ENCODE measurements at places on chromosomes 6 and 20. TPM values are rescaled to one million over a fixed set of nuclear protein-coding genes. Genes with fewer than 3 reads are reported as not detected.
A peak's percentile ranks its signal among the peaks of the same experiment; 100 is the strongest.

DNA sequence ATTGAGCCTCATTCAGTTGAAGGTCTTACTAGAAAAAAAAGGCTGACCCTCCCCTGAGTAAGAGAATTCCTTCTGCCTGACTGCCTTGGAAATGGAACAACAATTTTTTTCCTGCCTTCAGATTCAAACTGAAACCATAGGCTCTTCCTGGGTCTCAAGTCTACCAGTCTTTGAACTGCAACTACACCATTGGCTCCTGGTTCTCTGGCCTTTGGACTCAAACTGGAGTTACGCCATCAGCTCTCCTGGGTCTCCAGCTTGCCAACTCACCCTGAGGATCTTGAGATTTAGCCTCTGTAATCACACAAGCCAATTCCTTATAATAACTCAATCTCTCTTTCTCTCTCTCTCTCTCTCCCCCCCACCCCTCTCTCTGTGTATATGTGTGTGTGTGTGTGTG is 36.0 kb upstream of the SNX9 start:
- DNase-seq = no peak

- no peak for DNase-seq
Measured at GRCh38 chr6:160095146-160095845, 26.3 kb upstream of the SLC22A1 start.

GRCh38 chr6:40714143-40714542 is 127.0 kb upstream of the LRFN2 start:
- no peak for DNase-seq

DNA sequence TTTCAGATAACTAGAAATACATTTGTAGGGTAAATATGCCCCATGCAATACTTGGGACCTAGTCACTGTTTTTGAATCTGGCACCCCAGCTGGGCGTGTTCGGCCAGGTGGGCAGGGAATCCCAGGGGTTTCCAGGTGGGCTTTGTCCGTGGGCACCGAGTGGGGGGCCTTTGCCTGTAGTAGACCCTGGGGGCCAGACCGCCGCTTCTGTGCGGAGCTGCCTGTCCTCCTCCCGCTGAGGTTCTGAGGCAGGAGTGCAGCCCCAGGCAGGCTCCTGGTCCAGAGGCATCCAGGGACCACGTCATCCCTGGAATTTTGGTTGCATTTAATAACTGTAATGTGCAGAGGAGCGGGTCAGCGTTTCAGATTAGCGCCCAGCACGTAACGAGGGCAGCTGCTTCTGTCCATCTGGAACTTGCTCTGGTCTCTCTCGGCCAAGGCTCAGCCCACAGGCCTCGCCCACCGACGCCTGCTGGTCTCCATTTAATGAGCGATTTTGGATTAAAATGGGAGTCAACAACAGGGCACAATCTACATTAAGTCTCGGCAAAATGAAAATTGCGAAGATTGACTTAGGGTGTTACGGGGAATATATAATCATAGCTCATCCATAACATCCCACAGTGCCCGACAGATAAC is 12.8 kb downstream of the BHLHE23 start:
- DNase-seq = no peak

- peak; percentile 100 for DNase-seq
Measured at GRCh38 chr6:134295953-134296553, 21.9 kb downstream of the SGK1 start.

DNA sequence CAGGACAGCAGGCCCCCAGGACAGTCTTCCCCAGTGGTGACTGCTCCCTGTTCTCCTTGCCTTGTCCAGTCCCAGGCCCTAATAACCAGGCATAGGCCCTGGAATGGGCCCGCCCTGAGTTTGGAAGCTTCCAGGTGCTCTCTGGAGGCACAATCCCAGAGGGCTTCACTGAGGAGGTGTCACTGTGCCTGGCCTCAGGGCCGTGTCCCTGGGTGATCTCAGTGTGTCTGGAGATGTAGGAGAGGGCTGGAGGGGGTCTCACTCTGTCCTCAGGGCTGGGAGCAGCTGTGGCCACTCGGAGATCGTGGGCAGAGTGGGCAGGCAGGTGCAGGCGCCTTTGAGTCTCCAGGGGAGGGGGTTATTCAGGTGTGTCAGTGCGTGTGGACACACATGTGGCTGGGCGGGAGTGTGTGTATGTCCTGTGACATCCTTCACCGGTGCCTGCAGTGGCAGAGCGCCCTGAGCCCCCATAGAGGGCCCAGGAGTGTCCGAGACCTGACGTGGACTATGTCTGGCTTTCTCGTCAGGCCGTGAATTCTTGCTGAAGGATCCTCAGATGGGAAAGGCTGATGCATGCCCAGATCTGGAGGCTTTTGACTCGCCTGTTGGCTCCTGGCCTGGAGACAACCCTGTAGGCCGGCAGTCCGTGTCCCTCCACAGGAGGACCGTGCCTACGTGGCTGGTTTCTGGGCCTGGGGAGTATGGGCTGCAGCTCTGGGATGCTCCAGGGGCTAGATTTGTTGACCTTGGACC is 5.5 kb upstream of the NPBWR2 start:
- DNase-seq = no peak

DNA sequence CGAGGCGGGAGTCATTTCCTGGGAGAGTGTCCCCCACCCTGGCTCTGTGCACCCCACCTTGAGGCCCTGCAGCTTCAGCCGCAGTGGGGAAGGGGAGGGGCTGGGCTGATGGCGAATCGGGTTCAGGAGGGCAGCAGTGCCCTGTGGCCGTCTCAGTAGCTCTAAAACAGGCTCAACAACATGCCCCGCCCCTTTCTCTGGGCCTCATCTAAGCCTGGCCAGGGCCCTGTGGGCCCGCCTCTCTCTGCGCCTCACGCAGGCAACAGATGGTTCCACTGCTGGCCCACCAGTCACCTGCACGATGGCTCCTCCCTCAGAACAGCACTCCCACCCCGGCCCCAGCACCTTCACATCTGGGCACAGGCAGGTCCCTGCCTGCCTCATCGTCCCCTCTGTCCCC is 30.2 kb downstream of the CHRNA4 start:
- no peak for DNase-seq

GRCh38 chr6:151038616-151039015 is 173.1 kb downstream of the MTHFD1L start:
- no peak for DNase-seq

GRCh38 chr6:104459543-104459942 is 400.2 kb downstream of the HACE1 start:
- DNase-seq = no peak

GRCh38 chr6:35724059-35724458 is 12.8 kb upstream of the ARMC12 start:
- no peak for DNase-seq

- peak; percentile 43 for DNase-seq
Measured at GRCh38 chr6:32047855-32048766, 9.9 kb downstream of the CYP21A2 start.

DNA sequence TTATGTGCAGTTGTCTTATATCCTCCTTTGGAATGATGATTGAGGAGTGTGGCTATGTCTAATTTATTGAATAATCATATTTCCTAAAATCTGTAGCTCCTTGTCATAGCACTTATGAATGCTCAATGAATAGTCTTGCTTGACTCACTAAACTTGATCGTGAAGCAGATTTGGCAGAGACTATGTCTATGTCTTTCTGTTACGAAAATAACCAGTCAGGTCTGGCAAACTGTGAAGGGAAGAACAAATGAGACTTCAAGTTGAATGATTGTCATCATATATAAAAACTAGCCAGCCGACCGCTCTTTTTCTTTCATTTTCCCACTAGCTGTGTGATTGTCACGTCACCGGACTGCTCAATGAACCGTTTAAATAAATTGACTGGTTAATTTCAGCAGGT is 1303.9 kb upstream of the GJE1 start:
- DNase-seq = no peak

DNA sequence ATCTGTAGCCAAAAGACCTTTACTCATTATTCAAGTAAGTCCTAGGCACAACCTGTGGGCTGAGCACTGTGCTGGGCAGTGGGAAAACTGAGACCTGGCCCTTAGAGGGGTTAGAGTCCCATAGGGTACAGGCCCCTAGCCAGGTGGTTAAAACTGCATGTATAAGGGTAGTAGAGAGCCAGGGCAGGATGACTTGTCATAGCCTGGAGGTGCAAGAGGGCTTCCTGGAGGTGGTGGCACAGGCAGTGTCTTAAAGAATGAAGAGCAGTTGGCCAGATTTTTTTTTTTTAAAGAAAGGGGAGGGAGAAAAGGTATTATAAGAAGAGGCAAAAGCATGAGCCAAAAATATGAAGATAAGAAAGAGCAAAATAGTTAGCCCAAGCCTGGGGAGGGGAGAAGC is 176.6 kb upstream of the KCNK16 start:
- DNase-seq = no peak

DNA sequence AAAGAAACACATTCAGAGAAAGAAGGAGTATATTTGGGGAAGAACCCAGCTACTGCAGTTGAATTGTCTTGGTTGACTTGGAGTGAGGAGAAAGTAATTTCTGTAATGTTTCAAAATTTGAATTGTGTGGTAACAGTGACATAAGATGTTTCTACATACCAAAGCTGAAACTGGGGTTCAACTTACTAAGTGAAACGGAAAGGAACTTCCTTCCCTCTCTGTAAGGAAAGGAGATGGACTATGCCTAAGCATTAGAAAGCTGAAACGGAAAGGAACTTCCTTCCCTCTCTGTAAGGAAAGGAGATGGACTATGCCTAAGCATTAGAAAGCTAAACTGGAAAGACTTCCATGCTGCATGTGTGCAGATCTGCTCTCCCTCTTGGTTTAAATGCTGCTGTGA is 46.0 kb downstream of the HUS1B start:
- DNase-seq = no peak

- DNase-seq = peak; percentile 64
Measured at GRCh38 chr6:37074053-37074827, 68.8 kb downstream of the FGD2 start.

DNA sequence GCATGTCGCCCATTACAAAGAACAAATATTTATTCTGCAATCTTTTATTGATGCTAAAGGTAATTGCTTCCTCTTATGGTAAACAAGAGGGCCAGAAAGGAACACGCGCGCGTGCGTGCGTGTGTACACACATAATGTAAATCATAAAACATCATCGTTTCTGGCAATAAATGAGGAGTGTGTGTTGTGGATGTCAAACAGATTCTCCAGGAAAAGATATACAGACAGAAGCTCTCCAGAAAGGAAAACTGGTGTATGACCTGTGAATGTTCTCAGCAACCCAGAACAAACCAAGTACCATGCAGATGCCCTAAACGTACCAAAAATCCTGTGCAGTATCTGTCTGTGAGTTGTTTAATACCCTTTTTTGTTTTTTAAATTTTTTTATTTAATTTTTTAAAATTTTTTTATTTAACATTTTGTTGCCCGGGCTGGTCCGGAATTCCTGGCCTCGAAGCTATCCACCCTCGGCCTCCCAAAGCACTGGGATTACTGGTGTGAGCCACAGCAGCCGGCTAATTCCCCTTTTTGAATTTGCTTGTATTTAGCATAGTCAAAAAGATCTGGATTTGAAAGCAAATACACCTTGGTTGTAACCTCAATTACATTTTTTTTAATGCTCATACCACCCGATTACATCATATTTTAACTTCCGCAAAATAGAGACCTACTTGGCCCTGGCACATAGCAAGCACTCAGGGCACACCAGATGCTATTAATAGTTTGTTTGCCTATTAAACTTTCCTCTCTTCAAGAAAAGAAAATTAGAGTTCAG is 909 bp upstream of the NUDT3 start:
- no peak for DNase-seq

DNA sequence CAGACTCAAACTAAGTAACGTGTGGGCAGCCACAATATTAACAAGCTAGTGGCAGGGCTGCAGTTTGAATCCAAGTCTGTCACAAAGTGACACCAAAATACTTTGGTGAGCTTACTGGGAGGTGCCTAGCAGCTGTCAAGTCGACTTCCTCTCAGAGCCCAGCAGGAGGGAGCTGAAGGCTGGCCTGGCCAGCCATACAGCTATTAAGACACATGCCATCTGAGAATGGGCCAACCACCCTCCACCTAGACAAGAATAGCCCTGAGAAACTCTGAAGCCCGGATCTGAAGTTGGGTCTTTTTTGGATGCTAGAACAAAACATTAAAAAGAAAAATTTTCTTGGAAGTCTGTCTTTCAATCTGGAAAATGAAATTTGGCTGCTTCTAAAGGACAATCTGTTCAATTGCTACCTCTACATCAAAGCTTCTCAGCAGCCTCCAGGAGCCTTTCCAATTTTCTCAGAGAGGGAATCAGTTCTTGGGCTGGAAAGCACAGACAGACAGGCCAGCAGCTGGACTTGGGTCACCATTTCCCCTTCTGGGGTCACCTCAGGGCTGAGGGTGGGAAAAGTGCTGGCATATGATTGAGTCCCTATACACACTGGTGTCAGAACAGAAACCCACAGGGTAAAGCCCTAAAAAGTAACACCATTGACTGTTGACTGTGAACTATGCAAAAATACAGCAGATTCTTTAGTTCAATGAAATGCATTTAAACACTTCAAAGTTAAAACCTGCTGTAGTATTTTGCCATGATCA is 42.9 kb downstream of the UQCC1 start:
- peak; percentile 29 for DNase-seq

- no peak for DNase-seq
Measured at GRCh38 chr20:58851221-58851968, 693 bp upstream of the GNAS-AS1 start.

- DNase-seq = no peak
Measured at GRCh38 chr20:46541229-46541935, 9.1 kb downstream of the OCSTAMP start.

DNA sequence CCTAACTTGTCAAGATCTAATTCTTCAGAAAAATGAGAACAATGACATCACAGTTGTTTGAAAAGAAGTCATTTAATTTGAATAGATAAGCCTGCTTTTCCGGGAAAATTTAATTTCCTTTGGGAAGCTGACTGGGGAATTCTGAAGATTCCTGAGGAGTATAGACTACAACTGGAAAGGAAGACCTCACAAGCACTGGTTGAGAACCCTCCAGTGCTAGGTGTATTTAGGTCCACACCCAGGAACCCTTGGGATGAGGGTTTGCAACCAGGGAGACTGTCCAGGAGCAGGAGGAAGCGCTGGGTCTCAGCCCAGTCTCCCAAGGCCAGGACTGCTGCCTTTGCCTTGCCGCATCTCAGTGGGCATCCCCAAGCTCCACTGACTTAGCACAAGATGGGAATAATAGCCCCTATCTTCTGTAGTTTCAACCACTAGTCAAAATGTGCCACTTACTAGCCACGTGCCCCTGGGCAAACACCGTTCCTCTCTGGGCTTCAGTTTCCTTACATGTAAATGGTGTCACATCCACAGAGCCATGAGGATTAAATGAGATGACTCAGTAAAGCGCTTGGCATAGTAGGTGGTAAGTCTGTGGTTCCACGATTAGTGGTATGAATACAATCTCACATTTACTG is 6.9 kb upstream of the CD93 start:
- DNase-seq = no peak

Gene PKHD1
- not detected for polyA plus RNA-seq

Gene NKX2-2
- not detected for polyA plus RNA-seq

Gene DUSP15
- not detected for polyA plus RNA-seq

Gene C6orf15
- not detected for polyA plus RNA-seq

Gene ERVFRD-1
- polyA plus RNA-seq = not detected

Gene FOXF2
- 42.5 TPM for polyA plus RNA-seq
